Common myeloid progenitor, CD34-positive (primary cell): ENCODE measurements at places on chromosomes 2 and 18.

DNA sequence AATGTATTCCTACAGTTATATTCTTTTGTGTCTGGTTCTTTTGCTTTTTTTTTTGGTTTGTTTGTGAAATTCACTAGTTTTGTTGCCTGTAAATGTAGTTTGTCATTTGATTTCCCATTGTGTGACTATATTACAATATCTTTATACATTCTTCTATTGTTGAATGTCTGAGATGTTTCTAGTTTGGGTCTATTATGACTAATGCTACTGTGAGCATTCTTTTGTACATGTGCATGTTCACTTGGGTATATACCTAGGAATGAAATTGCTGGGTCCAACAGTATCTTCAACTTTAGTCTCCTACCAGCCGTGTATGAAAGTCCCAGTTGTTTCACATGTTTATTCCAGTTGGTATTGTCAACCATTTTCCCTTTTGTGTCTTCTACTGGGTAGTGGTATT, 112.7 kb upstream of the RBMS1 start:
- DNase-seq = no peak

DNA sequence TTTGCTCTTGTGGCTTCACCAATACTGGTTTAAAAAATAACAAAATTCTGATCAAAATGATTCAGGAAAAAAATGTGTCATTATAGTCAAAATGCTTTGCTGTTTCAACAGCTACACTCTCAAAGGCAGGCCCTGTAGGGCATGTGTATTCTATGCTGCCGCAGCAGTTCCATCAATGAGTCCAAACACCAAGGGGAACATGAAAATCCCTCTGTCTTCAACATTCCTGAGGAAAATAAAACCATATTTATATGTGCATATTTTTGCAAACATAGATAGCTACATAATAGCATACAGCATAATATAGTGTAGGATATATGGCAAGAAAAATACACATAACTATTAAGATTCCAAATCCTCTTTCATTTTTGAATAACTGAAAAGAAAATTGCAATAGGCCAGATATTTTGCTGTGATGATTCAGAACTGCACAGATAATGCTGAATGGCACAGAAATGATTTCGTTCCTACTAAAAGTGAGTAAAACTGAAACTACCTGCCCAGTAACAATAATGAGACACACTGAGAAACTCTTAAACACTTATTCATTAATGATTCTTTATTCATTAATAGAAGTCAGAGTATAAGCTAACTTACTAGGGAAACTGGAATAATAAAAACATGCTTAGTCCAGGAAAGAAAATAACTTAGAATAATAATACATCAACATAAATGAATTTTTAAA, 343.8 kb downstream of the SUCLG1 start:
- DNase-seq = no peak

GRCh38 chr2:28231110-28231631, 161.5 kb upstream of the FOSL2 start:
- DNase-seq = no peak

DNA sequence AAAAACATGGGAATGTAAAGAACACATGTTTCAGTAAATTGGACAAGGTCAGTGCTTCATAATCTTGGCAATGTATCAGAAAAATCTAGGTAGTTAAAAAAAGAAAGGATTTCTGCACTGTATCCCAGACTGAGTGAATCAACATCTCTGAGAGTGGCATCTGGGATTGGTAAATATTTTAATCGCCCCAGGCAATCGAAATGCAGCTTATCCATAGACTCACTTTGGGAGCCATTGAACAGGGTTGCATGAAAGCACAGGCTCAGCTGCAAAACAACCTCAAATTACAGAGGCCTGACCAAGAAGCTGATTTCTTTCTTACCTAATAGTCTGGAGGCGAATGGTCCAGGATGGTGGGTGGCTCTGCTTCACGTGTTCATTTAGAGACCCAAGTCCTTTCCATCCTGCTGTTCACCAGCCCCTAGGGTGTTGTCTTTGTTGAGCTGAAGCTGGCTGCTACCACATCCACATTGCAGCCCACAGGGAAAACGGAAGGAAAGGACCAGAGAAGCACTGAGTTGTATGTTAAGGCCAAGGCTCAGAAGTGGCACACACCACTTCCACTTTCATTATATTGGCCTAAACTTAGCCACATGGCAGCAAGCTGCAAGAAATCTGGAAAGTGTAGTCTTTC, 59.0 kb downstream of the MOGAT1 start:
- no peak for DNase-seq

DNA sequence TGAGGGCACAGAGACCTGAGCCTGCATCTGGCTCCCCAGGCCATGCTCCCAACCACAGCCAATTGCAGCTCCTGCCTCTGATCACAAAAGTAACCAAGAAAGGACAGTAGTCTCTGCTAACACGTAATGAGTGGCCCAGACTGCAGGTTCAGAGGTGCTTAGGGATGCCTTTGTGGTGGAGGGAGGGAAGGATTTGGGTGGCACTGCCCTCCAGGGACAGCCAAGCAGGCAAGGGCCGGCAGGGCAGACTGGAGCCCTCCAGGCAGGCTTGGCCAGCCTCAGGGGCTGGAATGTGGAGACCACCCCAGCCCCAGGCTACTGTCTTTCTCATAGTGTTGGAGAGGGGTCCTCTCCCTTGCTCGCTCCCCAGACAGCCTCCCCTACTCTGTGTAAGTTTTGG, 114.5 kb upstream of the SMAD2 start:
- no peak for DNase-seq

DNA sequence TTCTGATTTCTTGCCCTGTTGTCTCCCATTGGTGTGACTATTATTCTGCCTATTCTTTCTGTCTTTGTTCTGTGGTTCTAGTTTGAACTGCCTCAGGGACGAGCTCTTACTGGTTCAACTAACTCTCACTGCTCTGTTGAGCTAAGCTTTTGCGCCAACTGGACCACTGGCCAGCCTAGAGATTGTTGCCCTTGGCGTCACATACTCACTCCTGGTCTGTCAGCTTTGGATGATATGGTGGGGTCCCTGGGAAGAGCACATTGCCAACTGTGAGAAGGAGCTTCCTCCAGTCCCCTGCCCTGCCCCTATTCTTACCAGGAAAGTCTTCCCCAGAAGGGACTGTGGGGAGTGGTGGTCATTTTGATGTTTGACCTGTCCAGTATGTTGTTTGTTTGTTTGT, 6.0 kb downstream of the MTHFD2 start:
- no peak for DNase-seq

GRCh38 chr2:25369876-25370275, 28.2 kb upstream of the DNMT3A start:
- no peak for DNase-seq

DNA sequence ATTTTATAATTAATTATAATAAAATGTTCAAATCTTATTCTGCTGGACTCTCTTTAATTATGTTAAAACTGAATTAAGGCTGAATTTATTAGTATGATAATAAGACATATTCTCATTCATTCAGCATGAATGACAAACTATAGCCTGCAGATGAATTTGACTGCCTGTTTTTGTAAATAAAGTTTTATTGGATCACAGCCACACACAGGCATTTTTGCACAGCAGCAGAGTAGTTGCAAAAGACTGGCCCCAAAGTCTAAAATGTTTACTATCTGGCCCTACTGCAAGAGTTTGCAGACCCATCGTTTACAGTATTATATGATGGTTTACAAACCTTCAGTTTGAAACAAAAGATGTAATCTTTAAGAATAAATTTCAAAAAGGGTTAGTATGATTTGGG, 58.6 kb downstream of the RMDN2 start:
- no peak for DNase-seq

- no peak for DNase-seq
Observed at GRCh38 chr18:79323471-79323870, 72.3 kb upstream of the NFATC1 start.
